NCI-H460 (cell line): ENCODE measurements at places on chromosomes 6 and 20.

DNA sequence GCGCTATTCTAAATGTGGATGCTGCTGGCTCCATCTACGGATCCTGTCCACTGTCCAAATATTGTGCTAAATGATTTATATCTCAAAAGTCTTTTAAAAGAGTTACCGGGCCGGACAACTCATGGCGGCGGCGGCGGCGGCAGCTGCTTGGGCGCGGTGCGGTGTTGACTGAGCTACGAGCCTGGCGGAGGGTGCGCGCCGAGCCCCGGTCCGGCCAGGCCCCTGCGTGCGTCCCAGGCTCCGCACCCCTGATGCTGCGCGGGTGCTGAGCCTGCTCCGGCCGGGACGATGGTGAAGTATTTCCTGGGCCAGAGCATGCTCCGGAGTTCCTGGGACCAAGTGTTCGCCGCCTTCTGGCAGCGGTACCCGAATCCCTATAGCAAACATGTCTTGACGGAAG is 303.4 kb downstream of the CENPW start:
- DNase-seq: no peak

DNA sequence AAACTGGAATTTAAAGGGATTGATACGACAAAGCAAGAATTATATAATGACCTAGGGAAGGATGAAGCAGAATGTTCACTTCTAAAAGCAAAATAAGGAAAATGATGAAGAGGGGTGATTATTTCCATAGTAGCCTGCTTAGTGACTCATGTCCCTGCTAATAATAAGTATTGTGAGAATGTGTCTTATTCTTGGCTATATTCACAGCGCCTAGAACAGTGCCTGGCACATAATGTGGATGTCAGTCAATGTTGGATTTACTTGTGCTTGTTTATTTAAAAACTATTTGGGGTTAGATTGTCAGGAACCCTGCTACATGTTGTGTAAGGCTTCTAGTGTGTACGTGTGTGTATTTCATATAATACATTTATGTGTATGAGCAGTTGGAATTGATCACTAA is 85.1 kb downstream of the ZFAND3 start:
- no peak for DNase-seq

- DNase-seq: no peak
These were observed 226.9 kb downstream of the CD83 start for GRCh38 chr6:14344486-14344885.

DNA sequence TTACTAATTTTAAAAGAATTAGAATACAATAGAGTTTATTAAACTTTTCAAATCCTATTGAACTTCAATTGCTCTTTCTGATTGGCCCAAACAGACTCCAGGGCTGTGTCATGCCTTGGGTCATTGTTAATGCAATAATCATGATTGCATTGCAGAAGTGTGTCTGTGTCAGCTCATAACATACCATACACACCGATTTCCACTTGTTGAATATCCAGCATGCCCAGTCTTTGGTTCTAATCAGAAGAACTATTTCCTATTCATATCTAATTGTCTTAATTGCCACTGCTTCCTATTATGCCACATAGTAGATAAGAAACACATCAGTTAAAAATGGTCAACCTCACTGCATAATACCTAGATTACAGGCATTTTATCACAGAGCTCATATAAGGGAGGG is 106.1 kb upstream of the JAG1 start:
- DNase-seq: no peak

DNA sequence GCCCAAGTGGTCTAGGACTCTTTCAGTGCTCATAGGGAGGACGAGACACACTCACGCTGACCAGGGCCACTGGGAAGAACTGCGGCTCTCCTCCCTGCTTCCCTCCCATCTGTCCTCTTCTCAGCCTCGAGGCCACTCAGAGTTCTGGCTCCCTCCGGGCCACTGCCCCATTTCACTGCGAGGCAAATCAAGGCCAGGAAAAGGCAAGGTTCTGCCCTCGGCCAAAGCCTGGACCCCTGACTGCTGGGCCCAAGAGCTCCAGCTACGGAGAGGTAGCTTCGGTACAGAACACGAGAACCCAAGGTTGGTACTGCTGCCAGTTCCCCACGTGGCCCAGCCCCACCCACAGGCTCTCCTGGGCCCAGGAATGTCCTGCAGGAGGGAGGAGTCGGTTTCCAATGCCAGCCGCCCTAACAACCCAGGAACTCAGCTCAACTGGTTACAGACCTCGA is 14.7 kb downstream of the PI16 start:
- DNase-seq: no peak

DNA sequence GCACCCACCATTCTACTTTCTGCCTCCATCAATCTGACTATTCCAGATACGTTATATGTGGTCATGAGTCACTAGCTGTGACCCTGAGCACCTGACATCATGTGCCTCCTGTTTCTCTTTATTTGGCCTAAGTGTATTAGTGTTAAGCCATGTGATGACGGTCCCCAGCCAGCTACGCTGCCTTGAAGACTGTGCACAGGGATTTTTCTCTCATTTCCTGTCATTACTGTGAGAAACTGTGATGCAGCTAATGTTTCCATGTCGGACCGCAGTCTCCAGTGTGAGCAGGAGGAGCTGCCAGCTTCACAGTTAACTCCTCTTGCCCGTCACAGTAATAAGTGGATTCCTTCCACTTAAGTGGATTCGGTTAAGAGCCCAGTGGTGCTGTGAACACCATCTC is 9.9 kb upstream of the SPATS1 start:
- no peak for DNase-seq

DNA sequence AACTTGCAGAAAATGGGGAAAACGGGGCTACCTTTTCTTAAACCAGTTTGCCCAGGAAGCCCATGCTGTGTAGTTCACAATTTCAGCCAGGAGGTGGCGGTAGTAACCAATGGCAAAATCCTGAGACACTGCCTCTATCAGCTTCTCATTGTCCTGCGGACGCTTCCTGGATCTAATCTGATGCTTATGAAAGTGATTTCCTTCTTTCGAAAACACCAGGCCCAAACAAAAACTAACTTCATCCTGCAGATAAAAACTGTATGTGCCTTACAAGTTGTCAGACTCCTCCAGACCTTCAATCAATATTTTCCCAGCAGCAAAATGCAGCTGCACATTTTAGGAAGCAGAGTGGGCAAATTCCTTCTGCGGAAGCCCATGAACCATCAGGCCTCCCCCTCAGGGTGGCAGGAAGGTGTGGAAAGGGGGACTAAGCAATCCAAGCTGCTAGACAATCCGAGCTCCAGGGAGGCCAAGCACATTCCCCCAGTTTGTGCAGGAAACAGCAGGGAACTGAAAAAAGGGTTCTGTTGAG is 88.5 kb downstream of the LY86 start:
- DNase-seq: peak; percentile 74

- no peak for DNase-seq
These were observed 2.3 kb downstream of the PM20D2 start for GRCh38 chr6:89148016-89148750.

GRCh38 chr6:142561511-142562265 is 259.9 kb downstream of the ADGRG6 start:
- no peak for DNase-seq

DNA sequence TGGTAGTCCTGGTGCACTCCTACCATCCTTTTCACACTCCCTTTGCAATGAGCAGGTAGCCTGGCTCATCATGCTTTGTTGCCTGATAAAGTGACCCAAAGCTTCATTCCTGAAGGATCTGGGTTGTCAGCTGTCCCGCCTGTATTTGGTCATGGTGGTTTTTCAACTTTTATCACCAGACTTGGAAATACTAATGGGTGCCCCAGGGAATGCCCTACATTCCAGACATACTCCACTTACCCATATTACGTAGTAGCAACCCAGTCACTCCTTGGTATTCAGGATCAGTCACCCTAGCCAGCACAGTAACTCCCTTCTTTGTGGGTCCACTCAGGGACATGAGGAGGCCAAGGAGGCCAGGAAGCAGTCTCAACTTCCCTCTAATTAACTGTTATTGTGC is 199.2 kb downstream of the MAFB start:
- no peak for DNase-seq

- no peak for DNase-seq
These were observed 84.6 kb downstream of the ELOVL4 start for GRCh38 chr6:79862711-79863110.

GRCh38 chr6:5457983-5458683 is 196.8 kb downstream of the FARS2 start:
- no peak for DNase-seq

DNA sequence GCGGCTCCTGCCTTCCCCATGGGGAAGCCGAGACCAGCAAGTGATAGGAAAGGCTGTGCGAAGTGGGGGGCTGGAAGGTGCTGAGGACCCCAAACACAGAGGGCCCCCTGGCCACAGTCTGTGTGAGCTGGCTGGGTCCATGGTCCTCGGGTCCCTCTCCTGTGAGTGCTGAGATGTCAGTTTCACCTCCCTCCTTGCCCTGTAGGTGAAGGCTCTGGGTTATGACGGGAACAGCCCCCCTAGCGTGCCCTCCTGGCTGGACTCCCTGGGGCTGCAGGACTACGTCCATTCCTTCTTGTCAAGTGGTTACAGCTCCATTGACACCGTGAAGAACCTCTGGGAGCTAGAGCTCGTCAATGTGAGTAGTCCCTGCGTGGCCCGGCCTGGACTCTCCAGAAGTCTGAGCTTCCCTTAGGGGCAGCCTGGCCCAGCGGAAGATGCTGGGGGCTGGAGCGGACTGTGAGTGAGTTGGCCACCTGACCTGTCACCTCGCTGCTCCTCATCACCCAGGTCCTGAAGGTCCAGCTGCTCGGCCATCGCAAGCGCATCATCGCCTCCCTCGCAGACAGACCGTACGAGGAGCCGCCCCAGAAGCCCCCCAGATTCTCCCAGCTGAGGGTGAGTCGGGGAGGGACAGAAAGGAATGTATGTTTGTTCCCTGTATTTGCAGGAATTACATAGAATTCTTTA is 61.7 kb downstream of the TCP11 start:
- no peak for DNase-seq
